ENCODE measurements at places on chromosomes 5 and 9. TPM values are rescaled to one million over a fixed set of nuclear protein-coding genes. Genes with fewer than 3 reads are reported as not detected.

Gene DMRT3
- total RNA-seq, result not detected

DNA sequence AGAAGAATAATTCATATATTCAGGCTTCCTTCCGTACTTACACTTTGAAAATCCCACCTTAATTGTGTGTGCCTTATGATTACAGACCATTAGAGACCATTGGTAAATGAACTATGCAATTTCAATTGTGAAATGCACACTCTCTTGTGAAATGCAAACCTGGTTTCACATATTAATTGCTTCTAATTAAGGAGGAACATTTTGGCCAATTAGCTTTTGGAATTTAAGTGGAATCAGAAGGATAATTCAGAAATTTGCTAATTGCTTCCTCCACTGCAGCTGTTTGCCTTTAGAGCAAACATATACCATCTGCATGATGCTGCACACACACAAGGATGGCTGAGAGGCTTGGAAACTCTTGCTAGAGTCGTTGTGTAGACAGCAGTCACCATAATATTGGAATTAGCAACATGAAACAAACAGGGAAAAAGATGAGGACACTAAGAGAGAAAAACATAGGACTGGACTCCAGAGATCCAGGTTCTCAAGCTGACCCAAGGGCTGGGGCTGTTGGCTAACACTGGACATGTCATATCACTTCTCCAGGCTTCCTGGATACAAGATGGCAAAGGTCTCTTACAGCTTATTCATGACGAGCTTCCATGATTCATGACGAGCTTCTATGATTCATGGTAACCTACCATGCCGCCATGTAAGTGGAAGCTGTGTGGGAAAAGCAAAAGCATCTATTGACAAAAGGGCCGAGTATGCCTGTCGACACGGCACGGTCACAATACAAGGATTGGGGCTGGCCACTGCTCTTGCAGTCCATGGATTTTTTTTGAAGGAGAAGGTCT is 78.0 kb downstream of the PTCH1 start:
- peak; percentile 30 for DNase-seq

DNA sequence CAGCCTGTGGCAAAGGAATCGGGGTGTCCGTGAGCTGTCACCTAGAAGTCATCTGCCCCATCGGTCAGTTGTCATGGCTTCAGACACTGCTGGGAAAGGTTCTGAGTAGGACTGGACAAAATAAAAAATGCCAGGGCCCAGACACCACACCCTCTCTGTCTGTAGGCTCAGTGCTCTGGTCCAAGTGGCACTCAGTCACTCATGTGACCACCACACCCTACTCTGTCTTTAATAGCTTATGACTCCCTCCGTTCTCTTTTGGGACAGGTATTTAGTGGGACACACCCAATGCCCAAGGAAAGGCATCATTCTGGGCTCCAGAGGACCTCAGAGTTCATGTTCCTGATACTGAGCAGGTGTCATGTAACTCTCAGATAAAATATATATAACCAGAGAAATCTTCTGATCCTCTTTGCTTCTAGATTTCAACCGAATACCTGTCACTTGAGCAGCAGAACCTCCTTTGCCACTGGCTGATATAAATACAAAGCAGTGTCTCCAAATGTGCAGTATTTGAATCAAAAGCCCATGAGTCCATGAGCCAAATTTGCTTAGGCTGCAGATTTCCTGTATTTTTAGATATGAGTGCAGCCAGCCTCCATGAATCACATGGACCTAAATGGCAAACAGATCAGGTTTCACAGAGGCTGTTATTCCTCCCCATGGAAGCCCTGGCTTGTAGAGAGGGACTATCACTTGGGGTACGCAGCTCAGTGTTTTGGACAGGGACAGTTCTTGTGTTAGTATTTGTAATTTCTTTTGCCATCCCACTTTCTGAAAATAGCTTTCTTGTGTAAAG is 272.0 kb downstream of the ARHGAP26 start:
- no peak for DNase-seq

DNA sequence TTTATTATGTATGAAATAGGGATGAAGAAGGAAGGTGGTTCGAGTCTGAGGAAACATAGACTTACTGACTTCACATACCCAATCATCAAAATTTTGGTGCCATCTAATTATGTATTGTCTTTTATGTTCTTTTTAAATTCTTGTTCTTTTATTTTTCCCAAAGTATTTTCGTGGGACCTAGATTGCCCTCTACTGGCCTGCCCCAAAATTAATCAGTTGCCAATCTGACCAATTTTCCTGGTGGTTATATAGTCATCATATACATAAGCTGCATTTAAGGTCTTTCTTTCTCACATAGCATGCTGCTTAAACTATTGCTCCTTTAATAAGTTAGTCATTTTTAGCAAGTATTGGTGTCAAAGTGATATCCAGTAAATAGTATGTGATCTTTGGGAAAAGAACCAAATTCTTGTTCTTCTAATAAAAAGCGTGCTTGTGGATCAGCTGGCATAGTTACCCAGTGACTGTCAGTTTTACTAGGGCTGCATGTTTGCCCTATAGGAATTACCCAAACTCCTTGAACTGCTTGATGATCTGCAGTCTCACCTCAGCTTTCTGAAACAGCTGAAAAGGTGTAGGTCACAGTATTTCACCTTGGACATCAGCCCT is 223.5 kb downstream of the SH3GL2 start:
- DNase-seq, result no peak

- DNase-seq, result no peak
Measured at GRCh38 chr9:89077519-89077918, 86.3 kb downstream of the S1PR3 start.

GRCh38 chr5:149859746-149860145 is 84.8 kb downstream of the PDE6A start:
- DNase-seq, result no peak

GRCh38 chr5:174556756-174557155 is 167.6 kb upstream of the MSX2 start:
- DNase-seq, result no peak

DNA sequence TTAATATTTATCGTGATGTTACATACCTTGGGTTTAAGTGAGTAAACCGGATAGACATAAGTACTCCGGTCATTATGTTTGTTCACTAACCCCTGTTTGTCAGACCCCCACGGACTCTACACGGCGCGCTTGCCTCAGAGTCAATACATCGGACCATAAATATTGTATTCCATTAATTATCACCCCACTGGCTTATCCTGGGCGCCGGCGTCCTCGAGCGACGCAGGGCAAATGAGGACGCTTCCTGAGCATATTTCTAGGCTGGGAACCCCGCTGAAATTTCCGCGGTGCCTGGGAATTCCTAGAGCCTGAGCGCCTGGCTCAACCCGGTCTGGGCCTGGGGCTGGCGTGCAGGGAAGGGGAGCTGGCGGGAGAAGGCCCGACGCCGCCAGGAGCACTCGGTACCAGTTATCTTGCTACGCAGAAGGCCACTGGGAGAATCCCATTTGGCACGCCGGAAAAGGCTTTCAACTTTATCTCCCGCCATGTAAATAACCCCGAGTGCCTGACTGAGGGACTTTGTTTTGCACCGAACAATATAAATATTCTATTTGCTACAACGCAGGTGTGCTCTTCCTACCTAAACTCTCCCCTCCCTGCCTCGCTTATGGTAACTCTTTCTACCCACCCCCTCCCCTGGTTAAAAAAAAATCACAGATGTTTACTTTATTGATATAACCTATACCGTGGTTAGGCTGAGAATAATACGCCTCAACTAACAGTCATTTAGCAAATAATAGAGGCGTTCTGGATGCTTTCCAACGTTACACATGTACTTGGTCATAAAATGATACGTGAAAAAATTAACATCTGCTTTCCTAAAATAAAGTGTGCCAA is 19.4 kb downstream of the NR2F1 start:
- DNase-seq, result no peak
